Epithelial cell of esophagus (primary cell): ENCODE measurements at places on chromosomes 5 and 9.

DNA sequence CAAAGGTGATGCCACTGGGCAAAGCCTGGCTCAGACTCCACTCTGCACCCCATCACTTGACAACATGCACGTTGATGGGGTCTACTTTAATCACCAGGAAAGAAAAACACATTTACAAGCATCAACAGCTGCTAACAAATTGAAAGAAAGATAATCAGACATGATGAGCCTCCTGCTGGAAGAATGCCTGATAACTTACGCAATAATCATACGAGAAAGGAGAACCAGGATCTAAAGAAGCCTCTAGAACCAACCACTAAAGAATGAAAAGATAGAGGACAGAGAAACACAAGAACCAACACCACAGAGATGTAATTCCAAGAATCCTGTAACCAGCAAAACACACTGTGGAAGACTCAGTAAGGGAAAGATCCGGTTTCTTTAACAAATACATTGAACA is 120.3 kb upstream of the ICE1 start:
- no peak for DNase-seq

DNA sequence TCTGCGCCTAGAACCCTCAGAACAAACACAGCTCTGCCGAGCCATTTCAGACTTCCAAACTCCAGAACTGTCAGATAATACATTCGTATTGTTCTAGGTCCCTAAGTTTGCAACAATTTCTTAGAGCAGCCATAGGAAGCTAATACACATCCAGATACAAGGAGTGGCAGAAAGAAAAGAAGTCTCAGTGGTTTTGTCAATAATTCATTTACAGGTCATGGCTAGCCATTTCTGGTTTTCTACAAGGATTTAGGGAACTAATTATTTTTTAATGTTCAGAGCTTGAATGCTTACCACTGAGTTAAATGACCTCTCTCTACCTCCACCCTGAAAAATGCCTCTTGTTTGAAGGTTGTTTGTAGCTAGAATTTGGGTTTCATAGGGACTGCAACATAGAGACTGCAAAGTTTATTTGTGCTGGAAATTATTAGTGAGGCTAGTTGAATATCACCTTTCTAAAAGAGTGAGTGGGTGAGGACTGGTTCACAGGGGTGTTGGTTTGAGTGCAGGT is 15.5 kb upstream of the ERMP1 start:
- DNase-seq = no peak

DNA sequence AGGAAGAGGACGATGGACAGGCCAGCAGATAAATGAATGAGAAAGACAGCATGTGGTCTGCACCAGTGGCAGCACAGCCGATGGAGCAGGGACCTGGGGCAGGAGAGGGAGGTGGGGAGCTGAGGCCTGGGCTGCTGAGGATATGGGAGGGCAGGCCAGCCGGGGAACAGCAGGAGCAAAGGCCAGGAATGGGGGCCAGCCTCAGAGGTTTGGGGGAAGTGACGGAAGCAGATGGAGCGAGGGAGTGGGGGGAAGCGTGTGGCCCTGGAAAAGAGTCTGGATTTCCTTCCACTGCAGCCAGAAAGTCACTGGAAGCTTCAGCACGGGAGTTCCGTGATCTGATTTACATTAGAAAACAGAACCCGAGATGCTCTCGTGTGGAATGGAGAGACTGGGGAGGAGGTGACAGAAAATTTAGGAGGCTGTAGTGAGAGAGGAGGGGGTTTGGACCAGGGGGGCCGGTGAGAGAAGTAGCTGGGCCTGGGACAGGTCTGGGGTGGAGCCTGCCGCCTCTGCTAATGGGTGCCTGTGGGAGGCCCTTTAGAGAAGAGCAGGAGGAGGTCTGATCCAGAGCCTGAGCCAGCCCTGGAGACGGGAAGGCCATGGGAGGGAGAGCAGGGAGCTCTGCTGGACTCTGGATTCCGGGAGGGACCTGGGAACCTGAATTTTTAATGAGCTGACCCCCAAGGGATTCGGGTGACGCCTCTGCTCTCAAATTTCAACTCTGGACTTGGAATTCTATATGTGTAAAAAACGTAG is 65.4 kb downstream of the TSPAN17 start:
- no peak for DNase-seq

DNA sequence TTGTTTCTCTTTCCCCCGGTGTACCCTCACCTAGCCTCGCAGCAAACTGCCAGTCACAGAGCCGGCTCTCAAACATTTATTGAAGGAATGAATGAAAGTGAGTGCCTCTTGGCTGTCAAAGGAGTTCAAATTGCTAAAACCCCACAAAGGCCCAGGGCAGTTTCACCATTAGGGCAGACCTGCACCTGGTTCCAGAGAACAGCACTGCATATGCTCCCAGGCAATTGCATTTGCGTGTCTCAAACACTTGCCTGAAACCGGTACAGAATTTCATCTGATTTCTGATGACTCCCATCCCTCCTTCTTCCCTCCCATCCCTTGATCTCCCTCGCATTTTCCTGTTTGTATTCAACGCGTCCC is 165.6 kb upstream of the ZNF462 start:
- DNase-seq = peak; percentile 15

DNA sequence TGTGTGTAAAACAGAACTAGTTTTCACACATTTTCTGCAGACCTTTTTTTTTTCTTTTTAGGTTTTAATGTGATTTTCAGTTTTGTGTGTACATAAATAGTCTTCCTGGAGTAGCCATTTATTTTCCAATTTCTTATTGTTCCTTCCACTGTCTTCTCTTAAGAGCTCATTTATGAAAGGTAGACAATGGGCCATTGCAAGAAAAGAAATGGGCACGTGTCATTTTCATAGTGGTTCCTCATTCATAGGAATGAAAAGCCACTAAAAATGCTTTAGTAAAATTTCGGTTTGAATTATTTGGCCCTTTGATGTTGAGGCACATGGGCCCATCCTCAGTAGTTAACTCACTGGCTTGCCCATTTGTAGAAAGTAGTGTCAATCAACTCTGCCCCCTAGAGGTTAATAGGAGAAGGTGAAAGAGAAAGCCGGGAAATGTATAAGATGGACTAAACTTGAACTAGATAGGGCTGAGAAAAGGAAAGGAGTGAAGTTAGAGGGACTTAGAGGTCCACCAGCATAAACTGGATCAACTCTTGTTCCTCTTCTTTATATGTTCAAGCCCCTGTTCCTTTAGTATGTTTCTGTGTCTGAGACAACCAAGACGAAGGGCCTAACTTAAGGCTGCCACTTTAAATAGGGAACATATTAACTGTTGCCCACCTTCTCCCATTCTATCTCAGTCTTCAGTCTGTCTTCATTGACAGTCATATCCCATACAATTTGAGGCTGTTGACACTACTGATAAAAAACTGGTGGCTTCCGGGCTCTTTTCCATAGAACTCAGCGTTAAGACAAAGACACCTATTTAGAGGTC is 72.6 kb downstream of the SMARCA2 start:
- peak; percentile 61 for DNase-seq

- DNase-seq = no peak
Observed at GRCh38 chr5:137703565-137703964, 32.3 kb downstream of the KLHL3 start.

DNA sequence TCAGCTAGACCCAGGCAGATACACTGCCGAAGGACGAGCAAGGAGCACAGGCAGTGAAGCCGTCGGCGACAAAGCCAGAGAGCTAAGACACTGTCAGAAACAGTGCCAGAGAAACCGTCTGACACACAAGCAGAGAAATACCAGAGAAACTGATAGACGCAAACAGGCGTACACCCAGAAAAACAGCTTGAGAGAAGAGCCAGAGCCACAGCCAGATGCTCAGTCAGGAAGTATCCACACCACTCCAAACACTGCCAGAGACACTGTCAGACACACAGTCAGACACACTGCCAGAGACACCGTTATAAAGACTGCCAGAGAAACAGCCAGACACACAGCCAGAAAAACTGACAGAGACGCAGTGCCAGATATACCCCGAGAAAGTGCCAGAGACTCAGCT is 19.1 kb downstream of the CNTFR start:
- no peak for DNase-seq

DNA sequence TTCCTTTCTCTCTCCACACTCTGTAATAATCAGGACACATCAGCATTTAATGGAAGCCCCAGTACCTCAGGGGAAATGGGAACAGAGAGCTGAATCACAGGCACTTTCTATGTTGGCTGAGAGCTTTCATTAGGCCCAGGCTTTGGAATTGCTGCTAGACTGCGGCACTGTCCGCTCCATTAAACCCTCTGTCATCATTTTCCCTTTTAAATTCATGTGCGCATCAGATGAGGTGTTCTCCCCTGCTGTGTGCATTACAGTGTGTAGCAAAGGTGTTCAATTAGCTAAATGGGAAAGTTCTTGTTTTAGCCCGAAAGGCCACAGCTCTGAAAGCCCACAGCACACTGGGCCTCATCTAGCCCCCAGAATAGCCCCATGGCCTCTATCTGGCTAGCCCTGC is 133.6 kb downstream of the SV2C start:
- DNase-seq = no peak

- no peak for DNase-seq
Observed at GRCh38 chr5:76926329-76927105, 26.3 kb upstream of the CRHBP start.

- DNase-seq = peak; percentile 91
Observed at GRCh38 chr5:107557051-107557658, 113.6 kb downstream of the EFNA5 start.

- no peak for DNase-seq
Observed at GRCh38 chr9:69046723-69047122, 11.2 kb downstream of the FXN start.

DNA sequence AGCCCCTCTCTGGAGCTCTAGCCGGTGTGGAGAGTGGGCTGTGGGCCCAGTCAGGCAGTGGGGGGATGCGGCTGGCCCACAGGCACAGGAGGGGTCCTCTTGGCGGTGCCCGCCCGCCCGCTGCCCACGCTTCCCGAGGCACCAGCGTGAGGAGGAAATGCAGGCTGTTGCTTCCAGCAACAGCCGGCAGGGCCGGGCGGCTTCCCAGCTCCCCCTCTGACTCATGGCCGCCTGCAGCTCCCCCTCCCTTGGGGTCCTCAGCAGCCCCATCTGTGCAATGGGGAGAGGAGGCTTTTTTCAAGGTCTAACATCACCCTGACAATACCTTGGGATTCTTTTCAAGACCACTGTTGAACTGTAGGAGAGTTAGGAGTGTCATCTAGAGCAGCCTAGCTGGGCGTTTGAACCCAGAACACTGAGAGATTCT is 10.4 kb downstream of the CXXC5 start:
- DNase-seq = peak; percentile 28

DNA sequence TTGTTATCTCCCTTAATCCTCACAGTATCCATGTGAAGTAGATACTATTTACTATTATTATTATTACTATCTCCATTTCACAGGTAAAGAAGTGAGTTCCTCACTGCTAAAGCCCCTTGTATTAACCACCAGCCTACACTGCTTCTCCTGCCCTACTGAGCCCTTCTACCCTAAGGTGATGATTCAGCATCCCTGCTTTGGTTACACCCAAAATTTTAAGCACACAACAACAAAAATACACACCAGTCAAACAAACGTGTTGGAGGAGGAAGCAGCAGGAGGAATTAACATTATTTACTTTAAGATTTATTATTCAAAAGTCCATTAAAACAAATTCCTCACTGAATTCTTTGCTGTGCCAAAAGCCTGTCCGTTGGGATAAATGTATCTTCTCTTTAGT is 370.2 kb upstream of the BRINP1 start:
- DNase-seq = no peak

GRCh38 chr5:96076451-96076850 is 114.8 kb upstream of the ELL2 start:
- no peak for DNase-seq

DNA sequence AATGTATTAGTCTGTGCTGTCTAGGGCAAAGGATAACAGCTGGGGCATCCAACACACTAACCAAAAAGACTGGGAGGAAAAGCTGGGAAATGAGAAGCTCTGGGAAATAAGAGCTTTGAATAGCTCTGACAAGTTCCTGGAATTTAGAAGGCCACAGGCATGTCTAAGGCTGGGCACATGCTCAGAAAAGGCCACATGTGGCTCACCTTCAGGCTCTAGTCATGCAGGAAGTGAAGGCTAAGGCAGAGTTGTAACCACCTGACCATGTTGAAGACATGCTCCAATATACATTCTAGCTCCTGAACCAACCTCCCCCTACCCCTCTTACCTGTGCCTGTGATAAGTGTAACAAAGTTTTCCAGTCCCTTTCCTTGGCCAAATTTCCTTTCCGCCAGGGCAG is 31.7 kb downstream of the CLTA start:
- DNase-seq = no peak

DNA sequence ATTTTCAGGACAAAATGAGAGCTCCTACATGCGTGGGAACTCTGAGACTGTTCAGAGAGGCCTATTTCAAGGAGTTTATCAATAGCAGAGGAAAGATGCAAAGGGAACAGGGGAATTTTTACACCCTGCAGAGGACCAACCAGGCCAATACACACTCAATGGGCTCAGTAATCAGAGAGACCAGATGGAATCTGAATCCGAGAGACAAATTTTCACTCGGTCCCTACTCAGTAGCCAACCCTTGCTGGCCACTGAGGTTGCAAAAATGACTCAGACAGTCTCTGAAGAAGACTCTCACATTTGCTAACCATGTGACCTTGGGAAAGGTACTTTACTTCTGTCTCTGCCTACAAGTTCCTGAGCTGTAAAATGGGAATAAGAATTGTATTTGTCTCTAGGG is 479.4 kb downstream of the CDK5RAP2 start:
- no peak for DNase-seq

DNA sequence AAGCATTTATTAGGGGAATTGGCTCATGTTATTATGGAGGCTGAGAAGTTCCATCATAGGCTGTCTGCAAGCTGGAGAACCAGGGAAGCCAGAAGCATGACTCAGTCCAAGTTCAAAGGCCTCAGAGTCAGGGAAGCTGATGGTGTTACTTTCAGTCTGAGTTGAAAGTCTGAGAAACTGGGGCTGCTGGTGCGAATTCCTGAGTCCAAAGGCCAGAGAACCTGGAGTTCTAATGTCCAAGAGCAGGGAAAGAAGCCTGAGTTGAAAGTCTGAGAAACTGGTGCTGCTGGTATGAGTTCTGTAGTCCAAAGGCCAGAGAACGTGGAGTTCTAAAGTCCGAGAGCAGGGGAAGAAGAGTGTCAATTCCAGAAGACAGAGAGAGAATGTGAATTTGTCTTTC is 641.1 kb downstream of the ISL1 start:
- peak; percentile 24 for DNase-seq
